ENCODE measurements at places on chromosomes 4 and X.

- no peak for DNase-seq
Observed at GRCh38 chr4:142191901-142192300, 555.5 kb downstream of the IL15 start.

DNA sequence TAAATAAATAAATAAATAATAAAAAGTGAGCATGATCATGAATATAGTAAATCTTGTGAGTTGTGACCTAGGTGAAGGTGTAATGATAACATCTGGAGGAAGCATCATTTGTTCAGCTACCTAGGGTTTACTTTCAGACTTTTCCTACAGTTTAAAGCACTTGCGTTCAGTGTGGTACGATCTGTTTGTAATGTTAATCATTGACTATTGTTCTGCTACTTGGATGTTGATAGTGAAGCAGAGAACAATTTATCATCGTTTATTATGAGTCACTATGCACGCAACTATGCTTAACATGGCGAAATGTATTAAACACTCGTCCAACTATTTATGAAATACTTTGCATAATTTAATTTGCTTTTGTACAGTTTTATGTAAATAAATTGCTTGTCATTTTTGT lies 426.2 kb downstream of the PCDH7 start:
- no peak for DNase-seq

DNA sequence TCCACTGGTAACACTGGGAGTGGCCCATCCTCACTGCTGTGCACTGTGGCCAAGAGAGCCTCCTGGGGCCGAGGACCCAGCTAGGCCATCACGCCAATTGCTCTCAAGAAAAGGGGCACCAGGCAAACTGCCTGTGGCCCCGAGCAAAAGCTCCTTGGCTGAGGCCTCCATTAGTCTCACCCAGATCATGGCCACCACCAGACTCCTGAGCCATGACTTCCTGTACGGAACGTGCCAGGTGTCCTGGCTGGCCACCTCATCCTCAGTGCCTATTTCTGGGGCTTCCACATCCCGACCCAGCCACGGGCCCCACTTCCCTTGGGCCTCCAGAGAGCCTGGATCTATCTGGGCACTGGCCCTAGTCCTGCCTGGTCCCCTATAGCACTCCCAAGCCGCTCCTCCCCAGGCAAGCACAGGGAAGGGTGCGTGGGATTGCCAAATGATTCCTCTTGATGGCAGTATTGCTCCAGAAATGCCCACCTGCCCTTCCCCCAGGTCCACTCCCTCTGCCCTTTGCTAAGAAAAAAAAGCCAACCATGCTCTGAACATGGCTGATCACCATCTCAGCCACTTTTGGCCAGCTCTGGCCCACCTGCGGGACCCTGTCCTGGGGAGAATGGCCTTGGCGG lies 212.6 kb upstream of the AGTR2 start:
- no peak for DNase-seq

GRCh38 chr4:164446516-164446915 lies 307.4 kb upstream of the SMIM31 start:
- DNase-seq, result no peak

DNA sequence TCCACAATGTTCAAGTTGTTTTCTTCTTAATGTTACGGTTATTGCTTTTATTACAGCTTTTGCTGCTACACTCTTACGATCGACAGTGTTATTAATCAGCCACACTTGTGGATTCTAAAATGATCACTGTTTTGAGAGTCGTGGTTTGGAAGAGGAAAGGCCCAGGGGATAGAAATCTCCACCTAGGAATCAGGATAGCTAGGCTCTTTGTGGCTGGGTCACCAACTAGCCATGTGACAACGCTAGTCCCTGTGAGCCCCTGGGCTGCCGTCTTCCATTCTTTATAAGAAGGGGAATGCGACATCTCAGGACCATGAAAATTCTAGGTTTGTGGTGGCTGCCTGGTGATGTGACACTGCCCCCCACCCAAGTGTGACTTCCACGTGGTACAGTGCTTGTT lies 380 bp downstream of the SLC34A2 start:
- no peak for DNase-seq

- DNase-seq, result peak; percentile 2
Observed at GRCh38 chrX:76428243-76429130, 977 bp downstream of the MAGEE1 start.

GRCh38 chr4:66604192-66604591 lies 933.9 kb upstream of the EPHA5 start:
- DNase-seq, result no peak

DNA sequence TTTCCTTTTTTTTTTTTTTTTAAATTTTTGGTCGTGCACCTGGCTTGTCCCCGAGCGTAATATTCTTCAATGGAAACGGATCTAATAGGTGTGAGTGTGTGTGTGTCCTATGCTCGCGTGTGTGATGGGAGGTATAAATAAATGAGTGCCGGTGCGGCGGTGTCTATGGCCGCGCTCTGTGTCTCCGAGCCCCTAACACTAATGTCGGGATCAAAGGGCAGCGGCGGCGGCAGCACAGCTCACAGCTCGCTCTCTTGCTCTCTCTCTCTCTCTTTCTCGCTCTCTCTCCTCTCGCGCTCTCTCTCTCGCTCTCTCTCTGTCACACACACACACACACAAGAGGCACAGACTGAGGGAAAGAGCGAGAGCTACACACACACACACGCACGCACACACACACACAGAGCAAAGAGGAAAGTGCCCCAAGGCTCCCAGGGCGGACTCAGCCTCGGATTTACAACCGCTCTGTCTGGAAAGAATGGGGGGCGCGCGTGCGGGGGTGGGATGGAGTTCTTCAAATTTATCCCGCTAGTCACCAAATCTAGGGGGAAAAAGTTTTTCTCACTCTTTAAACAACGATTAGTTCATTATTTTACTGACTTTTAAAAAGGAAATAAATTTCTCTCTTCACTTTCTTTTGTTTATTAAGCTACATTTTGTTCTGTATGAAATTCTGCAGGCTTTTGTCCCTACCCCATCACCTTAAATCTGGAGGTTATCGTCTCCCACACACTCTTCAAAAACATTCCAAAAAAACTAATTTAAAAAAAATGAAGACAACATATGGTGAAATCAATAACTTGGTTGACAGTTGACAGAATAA lies at the start of gene ZNF827:
TSS of gene ZNF827 (minus strand) at position 206 of the 823 bp plus-strand sequence. CDS start 416 bp downstream, outside the sequence.
- DNase-seq, result peak; percentile 74

DNA sequence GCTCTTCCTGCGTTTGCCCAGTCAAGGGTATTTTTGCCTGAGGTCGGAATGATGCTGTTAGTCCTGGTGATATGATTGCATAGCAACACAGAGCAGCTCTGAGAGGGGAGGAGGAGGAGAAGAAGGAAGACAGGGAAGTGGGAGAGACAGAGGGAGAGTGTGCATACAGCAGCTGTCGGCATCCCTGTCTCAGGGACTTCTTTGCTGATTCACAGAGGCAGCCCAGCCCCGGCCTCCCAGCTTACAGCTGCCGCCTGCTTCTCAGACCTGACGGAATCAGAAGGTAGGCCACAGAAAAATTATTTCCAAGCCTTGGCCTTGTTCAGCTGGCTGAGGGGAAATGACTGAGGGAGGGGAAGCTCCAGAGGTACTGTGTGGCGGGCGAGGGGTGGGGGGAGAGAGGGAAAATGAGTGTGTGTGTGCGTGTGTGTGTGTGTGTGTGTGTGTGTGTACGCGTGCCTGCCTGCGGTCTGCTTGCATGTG lies 319 bp downstream of the DRP2 start:
- no peak for DNase-seq

- peak; percentile 75 for DNase-seq
Observed at GRCh38 chr4:186701273-186701672, 22.4 kb downstream of the FAT1 start.

GRCh38 chr4:18593297-18594002 lies 571.9 kb upstream of the LCORL start:
- peak; percentile 74 for DNase-seq

GRCh38 chr4:139025841-139026240 lies 10.3 kb downstream of the NOCT start:
- DNase-seq, result no peak

- DNase-seq, result no peak
Observed at GRCh38 chr4:72591547-72592454, 22.8 kb upstream of the ADAMTS3 start.

DNA sequence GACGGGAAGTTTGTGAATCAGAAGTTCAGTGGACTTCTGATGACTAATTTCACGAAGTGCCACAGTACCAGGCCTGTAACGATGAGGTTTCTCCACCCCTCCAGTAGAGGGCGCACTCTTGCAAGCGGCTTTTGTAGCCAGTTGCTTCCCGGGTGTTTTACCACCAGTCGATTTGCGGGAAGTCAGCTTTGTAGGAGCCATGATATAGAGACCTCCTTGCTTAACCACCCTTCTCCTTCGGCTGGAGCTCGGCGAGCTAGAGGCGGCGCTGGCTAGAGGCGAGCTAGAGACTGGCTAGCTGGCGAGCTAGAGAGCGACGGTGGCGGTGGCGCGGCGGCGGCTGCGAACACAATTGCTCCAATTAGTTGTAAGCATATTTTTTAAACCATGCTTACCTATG lies 72.0 kb downstream of the IL1RAPL1 start:
- DNase-seq, result no peak

DNA sequence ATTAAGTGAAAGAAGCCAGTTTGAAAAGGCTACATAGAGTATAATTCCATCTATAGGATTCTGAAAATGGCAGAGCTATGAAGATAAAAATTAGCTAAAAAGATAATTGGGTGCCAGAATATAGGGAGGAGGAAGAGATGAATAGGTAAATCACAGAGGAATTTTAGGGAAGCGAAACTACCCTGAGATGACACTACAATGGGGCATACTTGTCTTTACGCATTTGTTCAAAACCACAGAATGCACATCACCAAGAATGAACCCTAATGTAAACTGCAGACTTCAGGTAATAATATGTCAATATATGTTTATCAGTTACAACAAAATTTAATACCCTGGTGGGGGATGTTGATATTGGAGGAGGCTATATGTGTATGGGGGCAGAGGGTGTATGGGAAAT lies 1342.9 kb downstream of the ADGRL3 start:
- DNase-seq, result no peak

DNA sequence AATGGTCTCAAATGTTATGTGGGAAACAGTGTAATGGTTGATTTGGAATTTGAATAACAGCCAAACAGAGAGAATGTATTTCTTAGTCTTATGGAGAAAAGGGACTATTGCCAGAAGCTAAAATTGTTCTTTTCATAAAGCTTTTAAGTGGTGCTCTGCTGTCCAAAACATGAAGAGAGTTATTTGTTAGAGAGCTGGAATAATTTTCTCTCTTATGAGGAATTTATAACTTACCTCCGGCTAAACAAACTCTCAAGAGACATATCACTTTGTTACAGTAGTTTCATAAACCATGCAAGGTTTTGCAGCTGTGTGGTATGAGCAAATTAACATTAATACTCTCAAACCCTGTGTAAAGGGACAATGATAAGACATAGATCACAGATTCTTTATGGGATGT lies 28.6 kb downstream of the SULT1B1 start:
- no peak for DNase-seq

GRCh38 chr4:110287130-110287529 lies 88.7 kb upstream of the ELOVL6 start:
- DNase-seq, result no peak

GRCh38 chrX:22788221-22788620 lies 211.5 kb upstream of the DDX53 start:
- DNase-seq, result no peak

DNA sequence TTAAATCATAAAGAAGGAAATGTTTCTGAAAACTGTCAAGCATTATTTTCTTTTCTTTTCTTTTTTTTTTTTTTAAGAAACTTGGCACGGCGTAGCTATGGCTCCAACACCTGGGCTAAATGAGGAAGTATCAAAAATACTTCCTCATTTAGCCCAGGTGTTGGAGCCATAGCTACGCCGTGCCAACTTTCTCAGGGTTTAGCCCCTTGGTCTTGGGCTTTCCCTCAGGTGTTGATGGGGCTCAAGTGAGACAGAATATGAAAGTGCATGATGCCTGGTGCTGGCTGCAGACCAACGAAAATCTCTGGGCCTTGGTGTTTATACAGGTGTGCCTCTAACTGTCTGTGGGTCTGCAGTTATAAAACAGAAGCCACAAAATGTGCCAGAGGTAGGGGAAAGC lies 132.7 kb downstream of the ARHGAP24 start:
- DNase-seq, result no peak

DNA sequence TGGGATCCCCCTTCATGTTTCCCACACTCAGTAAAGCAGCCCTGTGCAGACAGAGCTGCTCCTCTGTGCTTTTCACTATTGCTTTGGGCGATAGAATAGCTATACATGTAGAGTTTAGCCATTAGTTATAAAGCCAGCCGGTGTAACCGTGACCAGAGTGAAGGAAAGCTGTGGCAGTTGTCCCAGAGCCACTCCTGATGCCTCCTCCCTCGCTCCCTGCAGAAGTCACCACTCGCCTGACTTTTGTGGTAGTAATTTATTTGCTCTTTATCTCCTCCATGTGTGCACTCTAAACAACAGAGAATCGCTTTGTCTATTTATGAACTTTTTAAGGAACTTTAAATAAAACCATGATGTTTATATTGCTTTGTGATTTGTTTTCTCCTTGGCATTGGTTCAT lies 41.8 kb upstream of the WWC2 start:
- no peak for DNase-seq

DNA sequence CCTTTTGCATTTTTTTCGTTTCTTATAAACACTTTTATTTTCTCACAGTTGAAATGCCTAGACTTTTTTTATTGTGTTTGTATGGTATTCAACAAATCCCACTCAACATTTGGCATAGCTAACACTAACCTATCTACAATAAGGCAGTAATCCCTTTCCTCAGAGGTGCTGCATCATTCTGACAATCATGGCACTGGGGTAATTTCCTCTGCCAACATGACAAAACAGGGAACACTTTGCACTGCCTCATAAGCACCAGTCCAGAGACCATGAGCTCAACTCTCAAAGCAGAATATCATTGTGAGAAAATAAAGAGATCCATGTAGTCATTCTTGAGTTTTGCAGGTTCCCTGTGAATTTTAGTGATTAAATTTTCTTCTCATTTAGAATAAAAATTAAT lies 183.8 kb upstream of the INTU start:
- DNase-seq, result no peak

GRCh38 chr4:156749426-156750403 lies 221.9 kb downstream of the PDGFC start:
- no peak for DNase-seq

DNA sequence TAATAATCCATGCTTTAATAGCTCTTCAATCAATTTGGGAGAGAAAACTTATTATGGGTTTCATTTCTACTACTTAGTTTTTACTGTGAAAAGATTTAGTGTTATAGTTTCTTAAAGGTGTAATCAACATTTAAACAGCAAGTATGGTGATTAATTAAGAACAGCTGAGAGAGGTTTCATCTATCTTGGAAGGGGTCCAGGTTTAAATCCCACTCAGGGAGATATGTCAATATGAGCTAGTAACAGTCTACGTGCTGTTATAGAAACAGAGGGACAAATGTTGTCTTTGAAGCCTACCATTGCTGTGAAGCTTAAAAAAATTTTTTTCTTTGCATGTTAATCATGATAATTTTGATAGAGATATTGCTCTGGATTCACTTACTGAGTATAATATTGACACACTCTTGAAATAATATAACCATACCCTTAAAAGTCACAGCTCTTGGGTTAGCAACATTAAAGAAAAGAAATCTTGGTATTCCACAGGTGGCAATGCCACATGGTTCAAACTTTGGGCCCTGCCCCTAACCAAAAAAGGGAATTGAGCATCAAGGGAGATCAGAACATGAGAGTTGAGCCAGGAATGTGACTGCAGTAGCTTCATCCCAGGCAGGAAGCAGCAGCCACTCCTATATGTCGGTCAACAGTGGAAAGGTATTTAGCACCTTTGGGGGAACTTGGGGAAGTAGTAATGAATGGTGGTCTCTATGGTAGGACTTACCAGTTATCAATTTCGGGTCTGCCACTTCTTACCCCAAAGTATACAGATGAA lies 107.8 kb downstream of the ANK2 start:
- no peak for DNase-seq

GRCh38 chr4:44701037-44701436 lies 22.8 kb downstream of the GUF1 start:
- no peak for DNase-seq

- DNase-seq, result no peak
Observed at GRCh38 chr4:48336146-48336870, 5.0 kb upstream of the SLAIN2 start.
